ENCODE measurements at places on chromosomes 5 and 9.

GRCh38 chr9:79447762-79448161 is 124.0 kb upstream of the TLE4 start:
- H3K27ac ChIP-seq: no peak overlapping the region
- no peak overlapping the region for H3K4me3 ChIP-seq
- no peaks in the 10 kb centered on the region for H3K4me1 ChIP-seq
- DNase-seq: no peak

DNA sequence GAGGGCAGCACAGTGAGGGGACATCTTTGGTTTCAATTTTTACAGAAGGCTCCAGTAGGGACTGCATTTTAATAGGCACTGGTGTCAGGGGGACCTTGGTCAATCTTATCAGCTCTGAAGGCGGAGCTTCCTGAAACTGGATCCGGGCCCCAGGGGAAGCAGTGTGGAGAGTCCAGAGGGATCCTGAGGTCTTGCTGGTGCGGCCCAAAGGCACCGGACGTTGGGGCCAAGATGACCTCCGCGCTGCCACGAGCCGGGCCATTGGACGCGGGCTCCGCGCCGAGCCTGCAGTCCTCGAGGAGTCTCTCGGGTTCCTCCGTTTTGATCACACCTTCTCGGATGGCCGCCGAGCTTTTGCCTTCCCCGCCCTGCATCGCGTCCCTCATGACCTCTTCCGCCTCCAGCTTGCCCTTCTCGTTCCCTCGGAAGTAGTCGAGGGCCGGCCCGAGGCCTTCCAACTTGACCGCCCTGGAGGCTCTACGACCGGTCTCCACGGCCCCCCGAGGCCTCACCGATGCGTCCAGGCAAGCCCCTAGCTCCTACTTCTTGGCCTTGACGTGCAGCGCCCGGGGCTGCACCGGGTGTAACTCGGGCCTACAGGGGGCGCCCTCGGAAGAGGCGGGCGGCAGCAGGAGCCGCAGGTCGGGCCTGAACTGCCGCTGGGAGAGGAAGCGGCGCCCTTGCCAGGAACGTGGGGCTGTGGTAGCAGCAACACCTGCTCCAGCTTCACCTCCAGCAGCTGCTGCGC is 18.8 kb downstream of the C5orf52 start:
- no peaks in the 10 kb centered on the region for H3K36me3 ChIP-seq
- H3K4me1 ChIP-seq: no peaks in the 10 kb centered on the region
- H3K4me3 ChIP-seq: no peak overlapping the region
- DNase-seq: no peak
- no peaks in the 10 kb centered on the region for H3K27me3 ChIP-seq
- no peak overlapping the region for H3K27ac ChIP-seq

- no peak overlapping the region for H3K27ac ChIP-seq
- H3K4me3 ChIP-seq: no peak overlapping the region
- H3K36me3 ChIP-seq: no peaks in the 10 kb centered on the region
- no peak for DNase-seq
These were observed 12.4 kb downstream of the ADAMTS2 start for GRCh38 chr5:179332741-179333290.

DNA sequence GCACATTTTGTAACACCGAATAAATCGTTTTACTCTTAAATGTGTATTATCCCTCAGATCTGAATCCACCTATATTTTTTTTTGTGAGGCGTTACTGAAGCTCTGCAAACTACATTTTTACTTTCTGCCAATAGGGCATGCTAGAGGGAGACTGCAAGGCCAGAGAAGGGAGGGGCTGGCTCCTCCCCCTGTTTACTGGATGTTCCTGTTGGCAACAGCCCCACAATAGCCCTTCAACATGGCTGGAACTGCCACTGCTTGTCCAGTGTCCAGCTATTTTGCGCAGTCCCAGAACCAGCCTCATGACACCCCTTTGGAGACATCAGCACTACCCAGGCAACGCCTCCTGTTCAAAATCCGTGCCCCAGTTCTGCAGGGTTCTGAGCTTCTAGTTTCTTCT is 85.4 kb upstream of the MIER3 start:
- no peaks in the 10 kb centered on the region for H3K27me3 ChIP-seq
- no peak overlapping the region for H3K4me3 ChIP-seq
- no peak overlapping the region for H3K27ac ChIP-seq
- no peak for DNase-seq

GRCh38 chr9:123942542-123942941 is 12.6 kb upstream of the DENND1A start:
- H3K27me3 ChIP-seq: no peaks in the 10 kb centered on the region
- no peak overlapping the region for H3K27ac ChIP-seq
- no peaks in the 10 kb centered on the region for H3K36me3 ChIP-seq
- DNase-seq: no peak
- H3K4me3 ChIP-seq: no peak overlapping the region
- H3K4me1 ChIP-seq: no peaks in the 10 kb centered on the region

- H3K4me3 ChIP-seq: no peak overlapping the region
- no peak for DNase-seq
- H3K27me3 ChIP-seq: no peaks in the 10 kb centered on the region
- no peaks in the 10 kb centered on the region for H3K4me1 ChIP-seq
- H3K36me3 ChIP-seq: no peaks in the 10 kb centered on the region
- H3K27ac ChIP-seq: no peak overlapping the region
These were observed 16.3 kb upstream of the NPM1 start for GRCh38 chr5:171371326-171371725.

GRCh38 chr5:140113180-140113698 is 670 bp upstream of the PURA start:
- H3K4me1 ChIP-seq: peaks cover 32% of the 10 kb centered on the region
- H3K27me3 ChIP-seq: no peaks in the 10 kb centered on the region
- peak overlapping the region; percentile 82 for H3K27ac ChIP-seq
- no peaks in the 10 kb centered on the region for H3K36me3 ChIP-seq
- peak; percentile 17 for DNase-seq
- H3K4me3 ChIP-seq: peak overlapping the region; percentile 87

GRCh38 chr9:87076825-87077224 is 129.5 kb upstream of the GAS1 start:
- H3K27ac ChIP-seq: no peak overlapping the region
- no peaks in the 10 kb centered on the region for H3K36me3 ChIP-seq
- H3K4me1 ChIP-seq: no peaks in the 10 kb centered on the region
- H3K4me3 ChIP-seq: no peak overlapping the region
- DNase-seq: no peak

DNA sequence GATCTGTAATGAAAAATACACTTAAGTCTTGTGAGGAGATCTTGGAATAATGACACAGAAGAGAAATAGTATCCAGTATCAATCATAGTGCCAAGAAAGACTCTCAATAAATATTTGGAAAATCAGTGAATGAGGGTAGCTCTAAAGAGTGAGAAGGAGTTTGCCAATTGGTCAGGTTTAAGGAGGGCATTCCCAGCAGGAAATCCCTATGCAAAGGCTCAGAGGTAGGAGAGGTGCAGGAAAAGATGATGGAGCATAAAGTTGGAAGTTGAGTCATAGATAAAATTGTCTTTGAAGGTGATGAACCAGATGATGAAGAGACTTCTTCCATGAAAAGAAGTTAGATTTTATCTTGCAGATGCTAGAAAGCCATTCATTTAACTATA is 27.8 kb downstream of the TNPO1 start:
- H3K27ac ChIP-seq: no peak overlapping the region
- DNase-seq: no peak
- peaks cover 3% of the 10 kb centered on the region for H3K4me1 ChIP-seq
- no peaks in the 10 kb centered on the region for H3K36me3 ChIP-seq
- no peaks in the 10 kb centered on the region for H3K27me3 ChIP-seq
- H3K4me3 ChIP-seq: no peak overlapping the region

DNA sequence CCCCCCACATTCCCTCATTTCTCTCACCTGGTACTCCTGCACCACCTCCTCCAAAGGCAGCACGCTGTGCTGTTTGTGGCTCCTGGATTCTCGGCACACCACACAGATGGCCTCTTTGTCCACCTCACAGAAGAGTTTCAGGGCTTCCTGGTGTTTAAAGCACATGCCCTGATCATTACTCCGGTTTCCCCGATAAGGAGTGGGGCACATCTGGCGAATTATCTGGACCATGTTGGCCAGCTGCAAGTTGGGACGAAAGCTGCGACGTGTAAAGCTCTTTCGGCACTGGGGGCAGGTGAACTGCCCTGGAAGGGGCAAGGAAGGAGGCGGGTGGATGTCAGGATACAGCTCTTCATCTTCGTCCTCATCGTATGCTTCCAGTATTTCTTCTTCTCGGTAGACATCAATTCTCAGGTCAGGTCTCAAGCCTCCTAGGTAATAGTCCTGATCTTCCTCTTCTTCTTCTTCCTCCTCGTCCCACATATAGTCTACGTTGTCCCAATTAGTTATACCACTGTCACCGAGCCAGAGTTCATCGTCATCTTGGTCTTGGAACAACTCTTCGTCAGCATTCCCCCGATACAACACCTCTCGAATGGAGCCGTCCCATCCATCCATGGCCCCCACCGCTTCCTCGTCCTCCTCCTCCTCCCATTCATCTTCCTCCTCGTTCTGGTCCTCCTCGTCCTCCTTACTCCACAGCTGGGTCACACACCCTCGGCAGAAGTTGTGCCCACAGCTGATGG is 796 bp downstream of the TRIM52 start:
- H3K27me3 ChIP-seq: no peaks in the 10 kb centered on the region
- peak overlapping the region; percentile 99 for H3K27ac ChIP-seq
- H3K4me1 ChIP-seq: peaks cover 33% of the 10 kb centered on the region
- no peak for DNase-seq
- H3K4me3 ChIP-seq: peak overlapping the region; percentile 99

DNA sequence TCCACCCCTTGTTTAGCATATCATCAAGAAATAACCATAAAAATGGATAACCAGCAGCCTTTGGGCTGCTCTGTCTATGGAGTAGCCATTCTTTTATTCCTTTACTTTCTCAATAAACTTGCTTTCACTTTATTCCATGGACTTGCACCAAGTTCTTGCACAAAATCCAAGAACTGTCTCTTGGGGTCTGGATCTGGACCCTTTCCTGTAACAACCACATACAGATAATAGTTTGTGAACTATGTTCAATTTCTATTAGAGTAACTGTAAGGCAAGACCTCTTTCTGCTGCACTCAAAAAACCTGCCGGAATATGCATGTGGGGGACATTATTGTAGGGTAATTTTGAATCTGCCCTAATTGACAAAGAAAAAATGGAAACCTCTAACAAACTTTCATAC is 66.9 kb upstream of the TMEM215 start:
- H3K36me3 ChIP-seq: no peaks in the 10 kb centered on the region
- H3K27me3 ChIP-seq: no peaks in the 10 kb centered on the region
- H3K4me1 ChIP-seq: no peaks in the 10 kb centered on the region
- DNase-seq: no peak
- H3K27ac ChIP-seq: no peak overlapping the region
- no peak overlapping the region for H3K4me3 ChIP-seq

DNA sequence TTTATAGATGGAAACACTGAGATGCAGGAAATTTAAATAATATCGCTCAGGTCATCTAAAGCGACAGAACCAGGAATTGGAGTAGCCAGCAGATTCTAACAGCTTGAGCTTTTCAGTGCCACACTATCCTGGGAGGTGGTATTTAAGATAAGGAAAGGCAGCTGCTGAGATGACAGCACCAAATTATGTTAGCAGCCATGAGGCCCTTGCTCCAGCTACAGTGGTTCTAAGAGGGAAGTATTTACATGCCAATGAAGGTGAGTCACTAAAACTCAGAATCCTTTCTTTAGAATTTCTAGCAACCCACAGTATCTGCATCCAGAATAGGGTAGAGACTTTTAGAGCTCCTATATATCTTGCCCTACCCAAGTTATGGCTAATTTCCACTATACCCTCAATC is 127.0 kb upstream of the VLDLR start:
- no peak overlapping the region for H3K27ac ChIP-seq
- H3K4me3 ChIP-seq: no peak overlapping the region
- no peak for DNase-seq
- no peaks in the 10 kb centered on the region for H3K4me1 ChIP-seq
- H3K36me3 ChIP-seq: no peaks in the 10 kb centered on the region
- no peaks in the 10 kb centered on the region for H3K27me3 ChIP-seq

GRCh38 chr5:2391021-2391420 is 360.5 kb downstream of the IRX2 start:
- DNase-seq: no peak
- no peak overlapping the region for H3K27ac ChIP-seq
- no peaks in the 10 kb centered on the region for H3K27me3 ChIP-seq
- H3K4me1 ChIP-seq: no peaks in the 10 kb centered on the region
- H3K4me3 ChIP-seq: no peak overlapping the region

GRCh38 chr9:89528540-89528939 is 30.6 kb upstream of the SEMA4D start:
- peaks cover 81% of the 10 kb centered on the region for H3K4me1 ChIP-seq
- H3K36me3 ChIP-seq: no peaks in the 10 kb centered on the region
- no peak for DNase-seq
- H3K4me3 ChIP-seq: no peak overlapping the region

- no peak for DNase-seq
- H3K4me3 ChIP-seq: no peak overlapping the region
- no peaks in the 10 kb centered on the region for H3K4me1 ChIP-seq
- H3K36me3 ChIP-seq: no peaks in the 10 kb centered on the region
These were observed 25.5 kb downstream of the ESM1 start for GRCh38 chr5:54959673-54960418.

GRCh38 chr9:107898761-107899160 is 409.2 kb upstream of the KLF4 start:
- no peaks in the 10 kb centered on the region for H3K27me3 ChIP-seq
- H3K4me3 ChIP-seq: no peak overlapping the region
- no peaks in the 10 kb centered on the region for H3K36me3 ChIP-seq
- no peak for DNase-seq
- H3K27ac ChIP-seq: no peak overlapping the region
- H3K4me1 ChIP-seq: no peaks in the 10 kb centered on the region

DNA sequence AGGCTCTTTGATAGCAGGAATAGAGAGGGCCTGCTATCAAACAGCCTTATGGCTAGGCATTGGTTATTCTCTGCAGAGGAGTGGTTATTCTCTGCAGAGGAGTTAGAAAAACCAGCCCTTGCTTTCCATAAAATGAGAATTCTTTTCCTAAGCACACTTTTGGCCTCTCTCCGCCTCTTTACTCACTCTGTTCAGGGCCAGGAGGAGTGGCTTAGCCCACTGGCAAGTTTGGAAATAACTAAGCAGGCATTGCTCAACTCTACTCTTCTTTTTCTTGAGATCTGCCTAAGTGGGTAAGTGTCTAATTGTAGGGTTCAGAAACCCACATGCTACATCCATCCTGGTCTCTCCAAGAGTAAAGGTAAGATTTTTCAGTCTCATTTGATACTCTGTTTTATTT is 341.7 kb downstream of the KIAA0825 start:
- DNase-seq: no peak
- no peaks in the 10 kb centered on the region for H3K4me1 ChIP-seq
- no peak overlapping the region for H3K27ac ChIP-seq
- no peaks in the 10 kb centered on the region for H3K27me3 ChIP-seq
- H3K4me3 ChIP-seq: no peak overlapping the region

GRCh38 chr9:127557466-127557869 is 54.6 kb upstream of the STXBP1 start:
- peak overlapping the region; percentile 41 for H3K27ac ChIP-seq
- peak overlapping the region; percentile 39 for H3K4me3 ChIP-seq
- peaks cover 52% of the 10 kb centered on the region for H3K4me1 ChIP-seq
- no peaks in the 10 kb centered on the region for H3K36me3 ChIP-seq
- no peaks in the 10 kb centered on the region for H3K27me3 ChIP-seq
- DNase-seq: no peak
